ENCODE measurements at places on chromosomes 6 and 20.

DNA sequence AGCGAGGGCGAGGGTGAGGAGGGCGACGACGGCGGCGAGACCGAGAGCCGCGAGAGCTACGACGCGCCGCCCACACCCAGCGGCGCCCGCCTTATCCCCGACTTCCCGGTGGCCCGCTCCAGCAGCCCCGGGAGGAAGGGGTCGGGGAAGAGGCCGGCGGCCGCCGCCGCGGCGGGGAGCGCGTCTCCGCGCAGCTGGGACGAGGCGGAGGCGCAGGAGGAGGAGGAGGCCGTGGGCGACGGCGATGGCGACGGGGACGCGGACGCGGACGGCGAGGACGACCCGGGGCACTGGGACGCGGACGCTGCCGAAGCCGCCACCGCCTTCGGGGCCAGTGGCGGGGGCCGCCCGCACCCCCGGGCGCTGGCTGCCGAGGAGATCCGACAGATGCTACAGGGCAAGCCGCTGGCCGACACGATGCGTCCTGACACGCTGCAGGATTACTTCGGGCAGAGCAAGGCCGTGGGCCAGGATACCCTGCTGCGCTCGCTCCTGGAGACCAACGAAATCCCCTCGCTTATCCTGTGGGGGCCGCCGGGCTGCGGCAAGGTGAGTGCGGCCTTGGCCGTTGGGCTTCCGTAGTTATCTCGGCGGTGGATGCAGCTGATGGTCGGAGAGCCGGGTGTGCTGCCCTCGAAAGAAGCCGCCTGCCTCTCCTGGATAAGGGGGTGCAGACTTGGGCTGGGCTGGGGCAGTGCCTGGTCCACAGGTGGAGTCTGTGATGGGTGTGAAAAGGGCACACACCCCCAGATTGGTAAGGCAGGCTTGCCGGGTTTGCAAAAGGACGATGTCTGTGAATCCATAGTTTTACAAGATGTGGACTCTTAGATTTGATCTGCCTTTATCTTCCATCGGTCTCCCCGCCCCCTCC, 938 bp downstream of the WRNIP1 start:
- DNase-seq, result no peak

- DNase-seq, result no peak
Measured at GRCh38 chr6:7267071-7267465, 45.9 kb downstream of the SSR1 start.

- no peak for DNase-seq
Measured at GRCh38 chr6:48486876-48487275, 375.9 kb upstream of the PTCHD4 start.

GRCh38 chr20:61912665-61913422, 152.8 kb downstream of the TAF4 start:
- DNase-seq, result no peak

GRCh38 chr20:21548390-21549035, 34.6 kb upstream of the NKX2-2 start:
- DNase-seq, result no peak
